HS-27A (cell line): ENCODE measurements at places on chromosomes 2 and 18.

DNA sequence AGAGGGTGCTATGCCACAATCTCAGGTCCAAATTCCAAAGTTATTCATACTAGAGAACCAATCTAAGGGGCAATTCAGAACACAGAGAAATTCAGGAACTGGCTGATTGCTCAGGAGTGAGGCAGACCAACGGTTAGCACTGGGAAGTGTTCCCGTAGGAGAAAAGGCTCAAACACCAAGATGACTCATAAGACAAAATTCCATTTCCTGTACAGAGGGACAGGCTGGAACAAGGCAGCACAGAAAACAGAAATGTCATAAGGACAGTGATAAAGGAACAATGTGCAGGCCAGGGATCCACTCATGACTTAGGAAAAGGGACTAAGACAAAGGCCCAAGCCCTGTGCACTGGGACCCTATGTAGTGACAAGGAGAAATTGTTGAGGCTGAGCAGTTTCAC lies 54.2 kb downstream of the PDE1A start:
- peak; percentile 71 for DNase-seq

DNA sequence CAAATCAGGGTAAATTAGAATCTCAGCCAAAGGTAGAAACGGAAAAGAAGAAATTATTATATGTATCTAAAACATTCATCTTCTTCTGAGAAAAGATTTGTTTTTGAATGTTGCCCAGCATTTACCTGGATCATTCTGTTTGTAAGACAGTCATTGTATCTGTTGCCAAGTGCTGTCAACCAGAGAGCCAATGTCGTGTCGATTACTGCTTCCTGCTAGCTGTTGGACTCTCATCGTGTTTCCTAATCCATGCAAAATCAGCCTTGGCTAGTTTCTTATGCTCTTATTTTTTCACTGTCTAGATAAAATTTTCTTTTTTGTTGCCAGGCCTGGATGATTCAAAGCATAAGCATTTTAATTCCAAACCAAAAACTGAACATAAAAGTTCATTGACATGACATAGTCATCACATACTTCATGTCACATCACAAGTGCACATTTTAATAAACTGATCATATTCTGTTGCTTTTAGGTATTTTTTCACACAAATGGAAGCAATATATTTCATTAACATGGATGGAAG lies 202.3 kb downstream of the KCNH7 start:
- peak; percentile 9 for DNase-seq

GRCh38 chr2:227789803-227790202 lies 23.8 kb upstream of the CCL20 start:
- no peak for DNase-seq

- no peak for DNase-seq
Observed at GRCh38 chr2:187429989-187430388, 18.1 kb downstream of the CALCRL start.

DNA sequence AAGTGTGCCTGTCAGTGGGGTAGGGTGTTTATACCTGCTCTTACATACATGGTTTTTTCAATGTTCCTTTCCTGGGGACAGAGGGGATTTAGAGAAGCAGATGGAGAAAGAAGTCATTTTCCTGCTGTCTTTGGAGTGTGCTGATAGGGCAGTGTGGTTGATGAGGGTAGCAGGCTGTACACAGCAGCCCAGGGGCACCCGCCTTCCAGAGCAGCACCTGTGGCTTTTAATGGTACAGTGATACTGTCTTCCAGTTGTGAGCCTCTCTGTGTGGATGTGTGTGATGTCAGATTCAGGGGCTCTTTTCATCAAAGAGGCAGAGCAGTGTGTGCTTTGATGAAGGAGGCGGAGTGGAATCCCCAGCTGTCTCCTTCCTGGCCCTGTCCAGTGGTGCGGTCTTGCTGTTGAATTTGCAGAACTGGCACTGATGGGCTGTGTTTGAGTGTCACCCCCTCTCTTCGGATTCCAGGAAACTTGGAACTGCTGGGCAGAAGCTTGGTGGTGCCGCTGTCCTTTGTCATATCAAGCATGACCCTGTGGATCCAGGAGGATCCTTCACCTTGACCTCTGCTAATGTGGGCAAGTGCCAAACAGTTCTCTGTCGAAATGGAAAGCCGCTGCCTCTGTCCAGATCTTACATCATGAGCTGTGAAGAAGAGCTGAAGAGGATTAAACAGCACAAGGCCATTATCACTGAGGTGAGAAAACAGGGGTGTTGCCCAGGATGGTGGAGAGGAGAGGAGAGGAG lies 259.8 kb downstream of the PHLPP1 start:
- no peak for DNase-seq

GRCh38 chr2:229475778-229476177 lies 204.7 kb upstream of the PID1 start:
- DNase-seq = no peak

- DNase-seq = no peak
Observed at GRCh38 chr2:231449503-231450054, 14.7 kb downstream of the NCL start.

- no peak for DNase-seq
Observed at GRCh38 chr2:115161081-115161770, 718.8 kb downstream of the DPP10 start.
